ENCODE measurements at places on chromosomes 6 and 20. TPM values are rescaled to one million over a fixed set of nuclear protein-coding genes. Genes with fewer than 3 reads are reported as not detected.

GRCh38 chr6:74991573-74992332 lies 214.1 kb downstream of the COL12A1 start:
- no peak for DNase-seq

GRCh38 chr6:30323806-30324205 lies 2.9 kb upstream of the TRIM39 start:
- DNase-seq: no peak

The CLPSL2 gene
- total RNA-seq: not detected

GRCh38 chr6:108441141-108441540 lies 119.6 kb upstream of the FOXO3 start:
- no peak for DNase-seq

DNA sequence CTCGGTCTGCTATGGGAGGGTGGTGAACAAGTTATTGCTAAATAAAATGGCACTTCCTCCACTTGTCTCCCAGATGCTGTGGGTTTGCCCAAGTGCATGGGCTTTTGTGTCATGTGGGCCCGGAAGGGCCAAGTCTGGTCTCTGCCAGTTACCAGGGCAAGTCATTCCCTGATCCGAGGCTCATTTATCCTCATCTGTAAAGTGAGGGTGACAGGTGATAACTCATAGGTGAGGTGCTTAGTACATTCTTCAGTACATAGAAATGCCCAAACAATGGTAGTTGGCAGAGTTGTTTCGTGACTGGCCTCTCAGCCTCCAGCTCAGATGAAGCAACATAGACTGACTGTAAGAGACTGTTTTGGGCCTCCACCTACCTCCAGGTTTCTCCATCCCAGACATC lies 2.0 kb upstream of the MUCL3 start:
- DNase-seq: no peak

DNA sequence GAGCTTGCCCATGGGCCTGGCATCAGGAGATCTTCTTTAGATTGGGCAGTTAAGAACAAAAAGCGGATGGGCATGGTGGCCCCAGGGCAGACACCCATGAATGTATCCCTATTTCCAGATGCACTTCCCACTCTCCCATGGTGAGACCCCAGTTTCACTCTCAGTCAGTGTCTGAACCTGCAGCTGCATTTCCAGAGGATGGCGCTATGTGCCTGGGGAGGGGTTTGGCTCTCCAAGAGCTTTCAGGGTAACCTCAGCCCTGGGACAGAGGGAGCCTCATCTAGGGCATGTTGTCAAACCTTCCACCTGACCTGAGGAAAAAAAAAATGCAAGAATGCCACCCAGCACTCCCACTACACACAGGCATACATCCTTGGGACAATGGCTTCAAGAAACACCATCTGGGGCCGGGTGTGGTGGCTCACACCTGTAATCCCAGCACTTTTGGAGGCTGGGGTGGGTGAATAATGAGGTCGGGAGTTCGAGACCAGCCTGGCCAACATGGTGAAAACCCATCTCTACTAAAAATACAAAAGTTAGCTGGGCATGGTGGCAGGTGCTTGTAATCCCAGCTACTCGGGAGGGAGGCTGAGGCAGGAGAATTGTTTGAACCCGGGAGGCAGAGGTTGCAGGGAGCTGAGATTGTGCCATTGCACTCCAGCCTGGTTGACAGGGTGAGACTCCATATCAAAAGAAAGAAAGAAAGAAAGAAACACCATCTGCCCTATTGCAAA lies 1.9 kb downstream of the CST9L start:
- DNase-seq: no peak

The NCOA6 gene
- 29.9 TPM for total RNA-seq

DNA sequence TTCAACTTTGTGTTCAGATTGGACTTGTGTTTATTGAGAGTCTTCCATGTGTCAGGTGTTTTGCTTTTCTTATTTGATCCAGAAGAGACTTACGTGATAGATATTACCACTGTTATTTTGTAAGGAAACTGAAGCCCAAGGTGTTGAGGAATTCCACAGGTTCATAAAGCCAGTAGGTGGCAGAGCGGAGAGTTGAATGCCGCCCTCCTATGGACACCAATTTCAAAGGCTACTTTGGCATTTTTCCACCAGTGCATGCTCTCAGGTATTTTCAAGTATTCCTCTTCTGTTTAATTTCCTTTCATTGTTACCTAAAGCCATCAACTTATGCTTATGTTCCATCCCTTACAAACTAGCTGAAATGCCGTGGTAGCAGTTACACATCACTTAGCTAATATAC lies 14.0 kb upstream of the COL10A1 start:
- DNase-seq: no peak

DNA sequence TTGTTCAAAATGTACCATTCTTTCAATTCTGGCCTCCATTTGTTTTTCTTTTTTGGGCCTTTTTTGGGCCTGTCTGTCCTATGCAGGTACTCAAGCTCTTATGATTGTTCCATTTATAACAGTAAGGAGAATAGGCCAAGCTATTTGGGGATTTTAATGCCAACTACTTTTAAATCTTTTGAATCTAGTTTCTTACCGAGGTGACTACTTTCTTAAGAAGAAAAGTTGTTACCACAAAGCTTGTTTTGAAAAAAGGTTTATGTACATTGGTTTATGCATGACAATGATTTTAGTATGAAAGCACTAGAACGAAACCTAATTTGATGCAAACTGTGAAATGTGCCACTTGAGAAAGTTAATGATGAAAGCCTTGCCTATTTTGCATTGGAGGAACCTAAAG lies 98.3 kb upstream of the MTHFD1L start:
- DNase-seq: no peak

- no peak for DNase-seq
Observed at GRCh38 chr6:145865595-145865994, 51.0 kb upstream of the FBXO30 start.
